ENCODE measurements at places on chromosomes 11 and 22. TPM values are rescaled to one million over a fixed set of nuclear protein-coding genes. Genes with fewer than 3 reads are reported as not detected.
A peak's percentile ranks its signal among the peaks of the same experiment; 100 is the strongest.

GRCh38 chr11:71139516-71140205, 112.7 kb downstream of the SHANK2 start:
- no peak for DNase-seq

DNA sequence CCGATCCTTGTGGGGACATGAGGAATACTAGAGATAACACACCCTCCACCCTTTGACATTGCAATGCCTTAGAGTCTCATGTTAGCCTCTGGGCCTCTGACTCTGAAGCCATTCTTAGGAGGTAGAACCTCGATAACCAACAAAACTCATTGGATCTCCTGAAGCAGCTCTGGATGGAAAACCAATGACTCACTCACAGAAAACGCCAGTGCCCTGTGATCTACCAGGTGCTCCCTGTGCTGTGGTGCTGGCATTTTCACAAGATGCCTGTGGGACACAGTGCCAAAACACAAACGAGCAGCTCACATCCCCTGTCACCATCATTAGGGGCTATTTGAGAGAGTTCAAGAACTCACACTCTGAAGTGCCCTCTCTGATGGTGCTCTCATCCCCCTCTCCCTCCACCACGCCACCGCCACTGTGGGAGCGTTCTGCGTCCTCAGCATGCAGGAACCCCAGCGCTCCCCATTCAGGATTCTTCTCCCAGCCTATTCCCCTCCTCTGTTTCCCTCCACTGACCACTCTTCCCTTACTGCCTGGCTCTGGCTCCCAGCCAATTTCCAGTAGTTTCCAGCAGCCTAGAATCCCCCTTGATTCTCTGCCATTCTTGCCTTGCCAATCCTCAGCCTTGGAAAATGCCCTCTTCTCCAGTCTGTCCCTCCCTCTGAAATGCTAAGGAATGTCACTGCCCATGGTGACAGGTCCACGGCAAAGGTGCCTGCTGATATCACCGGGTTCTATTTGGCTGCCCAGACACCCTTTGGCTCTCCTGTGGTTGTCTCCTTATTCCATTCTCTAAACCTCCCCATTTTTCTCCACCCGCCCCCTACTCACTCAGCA, 4.7 kb upstream of the POLD4 start:
- no peak for DNase-seq

- DNase-seq: peak; percentile 4
Observed at GRCh38 chr11:57885298-57886050, 123.9 kb downstream of the CTNND1 start.

The OR51B4 gene
- not detected for polyA plus RNA-seq

The FAT3 gene
- 2.6 TPM for polyA plus RNA-seq

DNA sequence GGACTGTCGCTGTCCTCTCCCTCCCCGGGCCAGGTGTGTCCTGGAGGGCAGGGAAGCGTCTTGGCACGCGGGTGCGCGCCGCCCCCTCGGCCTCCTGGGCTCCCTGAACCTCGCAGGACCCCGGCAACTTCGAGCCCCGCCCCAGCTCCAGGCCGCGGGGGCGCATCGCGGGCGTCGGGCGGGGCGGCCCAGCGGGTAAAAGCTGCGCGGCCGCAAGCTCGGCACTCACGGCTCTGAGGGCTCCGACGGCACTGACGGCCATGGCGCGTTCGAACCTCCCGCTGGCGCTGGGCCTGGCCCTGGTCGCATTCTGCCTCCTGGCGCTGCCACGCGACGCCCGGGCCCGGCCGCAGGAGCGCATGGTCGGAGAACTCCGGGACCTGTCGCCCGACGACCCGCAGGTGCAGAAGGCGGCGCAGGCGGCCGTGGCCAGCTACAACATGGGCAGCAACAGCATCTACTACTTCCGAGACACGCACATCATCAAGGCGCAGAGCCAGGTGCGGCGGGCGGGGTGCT, at the start of gene CST6:
CST6 (plus strand) TSS at position 224 of the 519 bp plus-strand sequence; CDS start at position 261, 37 bp downstream.
- no peak for DNase-seq

GRCh38 chr11:117720061-117720511, 76.9 kb downstream of the DSCAML1 start:
- no peak for DNase-seq

The GLYATL2 gene
- polyA plus RNA-seq: 0.93 TPM

GRCh38 chr11:126863294-126863997, 137.1 kb downstream of the KIRREL3 start:
- DNase-seq: no peak

- no peak for DNase-seq
Observed at GRCh38 chr11:19713196-19714021, 772 bp downstream of the NAV2 start.

GRCh38 chr11:8381343-8381742, 117.7 kb upstream of the LMO1 start:
- DNase-seq: no peak

DNA sequence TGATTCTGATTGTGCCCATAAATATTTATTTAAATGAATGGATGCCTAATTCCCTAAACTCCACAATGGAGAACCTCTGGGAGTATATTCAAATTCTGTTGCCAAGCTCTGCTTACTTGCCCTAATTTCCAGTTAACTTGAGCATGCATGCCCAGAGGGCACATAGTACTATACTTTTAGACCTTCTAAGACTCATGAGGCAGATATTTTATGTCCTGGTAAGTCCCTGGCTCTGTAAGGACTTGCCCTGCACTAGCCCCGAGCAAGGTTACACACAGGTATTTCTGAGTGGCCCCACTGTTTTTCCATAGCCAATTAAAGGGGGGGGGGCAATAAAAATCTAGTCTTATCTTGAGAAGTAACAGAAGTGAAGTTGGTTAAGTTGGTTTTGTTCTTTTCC, 21.1 kb upstream of the CAPRIN1 start:
- DNase-seq: no peak

The YPEL1 gene
- 15.2 TPM for polyA plus RNA-seq

GRCh38 chr22:46666577-46667244, 46.5 kb downstream of the GRAMD4 start:
- DNase-seq: no peak

DNA sequence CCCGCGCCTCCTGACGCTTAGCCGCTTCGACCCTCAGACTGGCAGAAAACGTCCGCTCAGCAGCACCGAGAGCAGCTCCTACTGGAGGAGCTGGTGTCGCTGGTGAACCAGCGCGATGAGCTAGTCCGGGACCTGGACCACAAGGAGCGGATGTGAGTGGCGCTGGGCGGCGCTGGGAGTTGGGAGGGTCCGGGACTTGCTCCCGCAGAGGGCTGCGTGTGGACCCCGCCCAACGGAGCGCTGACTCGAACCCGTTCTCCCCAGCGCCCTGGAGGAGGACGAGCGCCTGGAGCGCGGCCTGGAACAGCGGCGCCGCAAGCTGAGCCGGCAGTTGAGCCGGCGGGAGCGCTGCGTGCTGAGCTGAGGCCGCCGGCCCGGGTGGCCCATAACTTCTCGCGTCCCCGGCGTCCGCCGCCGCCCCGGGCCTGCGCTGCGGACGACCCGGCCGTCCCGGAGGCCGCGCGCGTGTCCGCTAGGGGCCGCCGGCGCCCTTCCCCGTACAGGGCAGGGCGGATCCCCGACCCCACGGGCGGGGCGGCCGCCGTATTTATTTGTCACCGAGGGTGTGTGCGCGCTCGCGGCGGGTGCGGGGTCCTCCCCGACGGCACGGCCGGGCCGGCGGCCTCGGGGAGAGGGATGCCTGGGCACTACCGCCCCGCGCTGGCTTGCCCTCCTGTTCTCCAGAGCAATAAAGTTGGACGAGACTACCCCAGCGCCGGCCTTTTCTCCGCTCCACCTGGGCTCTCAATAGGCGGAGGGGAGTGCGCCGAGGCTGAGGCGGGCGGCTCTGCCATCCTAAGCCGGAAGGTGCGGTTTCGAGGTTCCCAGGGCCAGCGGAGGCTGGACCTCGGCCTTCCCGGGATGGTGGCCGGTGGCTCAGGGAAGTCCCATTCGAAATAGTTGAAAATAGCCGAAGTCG, 3.4 kb downstream of the KCNK7 start:
- DNase-seq: no peak

The KCTD14 gene
- 0.69 TPM for polyA plus RNA-seq

DNA sequence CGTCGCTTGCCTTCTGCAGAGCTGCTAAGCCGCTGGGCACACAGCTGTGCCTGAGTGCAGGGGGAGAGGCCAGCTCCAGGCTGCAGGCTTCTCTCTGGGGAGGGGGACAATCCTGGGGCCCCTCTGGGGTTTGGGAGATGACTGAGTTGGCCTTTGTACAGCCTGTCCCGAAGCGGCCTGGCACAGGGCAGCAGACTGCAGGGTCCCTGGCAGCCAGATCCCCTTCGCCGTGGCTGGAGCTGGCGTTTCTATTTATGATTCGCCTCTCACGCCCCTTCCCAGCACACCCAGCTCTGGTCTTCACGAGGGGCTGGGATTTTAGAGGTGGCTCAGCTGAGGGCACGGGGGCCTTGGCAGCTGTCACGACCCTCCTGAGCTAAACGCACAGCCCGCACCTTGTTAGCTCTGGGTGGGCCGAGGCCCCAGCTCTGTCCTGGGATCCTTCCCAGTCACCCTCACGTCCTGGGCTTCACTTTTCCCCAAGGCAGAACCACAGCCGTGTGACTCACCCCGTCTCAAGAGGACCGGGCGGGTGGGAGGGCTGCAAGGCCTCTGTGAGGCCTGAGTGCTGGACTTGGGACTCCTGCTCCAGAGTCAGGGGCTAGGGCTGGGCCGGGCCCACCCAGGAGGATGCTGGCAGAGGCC, 18.4 kb downstream of the OSBPL5 start:
- DNase-seq: no peak

The GDPD4 gene
- 0.48 TPM for polyA plus RNA-seq

DNA sequence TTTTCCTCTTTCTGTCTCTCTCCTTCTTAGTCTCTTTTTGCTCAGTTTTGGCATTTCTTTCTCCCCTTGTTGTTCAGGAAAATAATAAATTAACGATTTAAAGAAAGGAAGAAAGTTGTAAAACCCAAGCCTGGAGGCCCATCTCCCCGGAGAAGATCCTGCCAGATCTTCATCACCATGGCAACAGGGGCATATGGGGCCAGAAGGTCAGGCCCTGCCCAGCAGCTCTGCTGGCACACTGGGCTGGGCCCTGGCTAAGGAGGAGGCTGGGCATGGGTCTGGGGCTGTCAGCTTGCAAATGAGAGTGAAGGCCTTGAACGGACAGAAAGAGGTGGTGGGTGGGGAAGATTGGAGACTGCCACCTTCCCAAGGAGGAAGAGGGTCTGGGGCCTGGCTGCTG, 2.8 kb downstream of the LRRC10B start:
- DNase-seq: no peak

- peak; percentile 50 for DNase-seq
Observed at GRCh38 chr11:64553554-64554201, 37.3 kb upstream of the SLC22A12 start.

GRCh38 chr11:69127081-69127850, 28.5 kb upstream of the SMIM38 start:
- peak; percentile 84 for DNase-seq

DNA sequence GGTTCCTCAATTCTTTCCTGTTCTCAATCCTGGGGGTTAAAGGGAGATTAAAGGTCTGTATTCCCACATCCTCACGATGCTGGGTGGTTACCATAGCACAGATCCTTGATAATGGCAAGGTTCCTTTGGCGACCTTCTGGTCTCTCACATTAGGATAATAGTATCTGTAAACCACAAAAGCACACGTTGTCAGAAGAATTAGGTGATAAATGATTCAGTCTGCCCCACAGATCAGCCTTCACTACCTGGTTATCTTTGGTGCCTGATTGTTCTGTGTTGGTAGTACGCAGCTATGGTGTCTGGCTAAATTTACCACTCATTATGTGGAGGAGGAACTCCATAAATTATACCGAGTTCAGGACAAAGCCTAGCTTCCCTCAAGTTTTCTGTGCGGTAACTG, 78.4 kb downstream of the C2CD3 start:
- DNase-seq: no peak

GRCh38 chr11:719214-720016, 13.4 kb downstream of the EPS8L2 start:
- DNase-seq: no peak

DNA sequence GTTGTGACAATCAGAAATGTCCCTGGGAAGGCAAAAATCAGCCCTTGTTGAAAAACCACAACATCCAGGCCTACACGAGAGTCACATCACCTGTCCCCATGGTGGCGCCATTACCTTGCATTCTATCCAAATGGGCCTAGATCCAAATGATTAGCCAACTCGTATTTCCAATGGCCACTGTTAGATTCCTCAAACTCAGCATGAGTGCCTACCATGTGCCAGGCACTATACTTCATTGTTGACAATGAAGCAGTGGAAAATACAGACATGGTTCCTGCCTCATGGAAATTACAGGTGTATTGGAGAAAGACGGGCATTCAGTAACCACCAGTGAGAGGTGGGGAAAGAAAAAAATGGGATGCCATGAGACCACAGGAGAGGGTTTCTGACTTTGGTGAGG, 29.8 kb upstream of the CREB3L1 start:
- no peak for DNase-seq

GRCh38 chr11:76253416-76253815, 47.1 kb upstream of the WNT11 start:
- DNase-seq: no peak

DNA sequence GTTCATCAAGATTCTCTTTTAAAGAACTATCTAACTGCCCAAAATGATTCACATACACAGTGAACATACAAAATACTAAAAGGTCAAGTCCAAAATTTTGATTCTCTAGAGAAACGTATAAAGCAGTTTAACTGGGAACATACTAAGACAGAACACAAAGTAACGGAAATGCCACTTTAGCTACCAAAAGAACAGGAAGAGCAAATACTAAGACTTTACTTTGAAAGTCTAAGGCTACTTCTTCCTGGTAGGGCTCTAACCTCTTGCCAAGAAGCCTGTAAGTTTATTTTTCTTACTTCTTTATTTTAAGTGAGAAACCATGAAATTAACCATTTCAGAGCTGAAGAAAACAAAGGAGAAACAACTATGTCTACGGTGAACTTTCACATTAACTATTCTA, 6.2 kb downstream of the PICALM start:
- no peak for DNase-seq

GRCh38 chr11:2156416-2157182, 4.4 kb downstream of the INS start:
- DNase-seq: peak; percentile 74

- no peak for DNase-seq
Observed at GRCh38 chr11:11250470-11250869, 102.6 kb downstream of the CSNK2A3 start.

The ANKK1 gene
- 0.16 TPM for polyA plus RNA-seq

GRCh38 chr11:59173964-59174663, 2.2 kb downstream of the DTX4 start:
- DNase-seq: no peak

- DNase-seq: peak; percentile 42
Observed at GRCh38 chr11:120316880-120317688, 8.0 kb upstream of the TLCD5 start.

- no peak for DNase-seq
Observed at GRCh38 chr11:82233201-82233600, 500.5 kb downstream of the FAM181B start.
